ENCODE measurements at places on chromosomes 1 and 21. TPM values are rescaled to one million over a fixed set of nuclear protein-coding genes. Genes with fewer than 3 reads are reported as not detected.

The E2F2 gene
- 24.7 TPM for total RNA-seq

The C1QC gene
- not detected for total RNA-seq

The FOXO6 gene
- 0.21 TPM for total RNA-seq

The COA6 gene
- 58.2 TPM for total RNA-seq

The GBP7 gene
- total RNA-seq: 0.23 TPM

The PM20D1 gene
- total RNA-seq: 0.96 TPM

The UCK2 gene
- 47.3 TPM for total RNA-seq

The SPATA46 gene
- not detected for total RNA-seq

The FCAMR gene
- not detected for total RNA-seq

The DVL1 gene
- 52.2 TPM for total RNA-seq
